T-cell (primary cell): ENCODE measurements at places on chromosomes 11 and 22.

- DNase-seq = no peak
These were observed 11.3 kb upstream of the P2RY2 start for GRCh38 chr11:73206801-73207200.

GRCh38 chr11:94184846-94185245, 56.2 kb downstream of the PANX1 start:
- no peak for DNase-seq

DNA sequence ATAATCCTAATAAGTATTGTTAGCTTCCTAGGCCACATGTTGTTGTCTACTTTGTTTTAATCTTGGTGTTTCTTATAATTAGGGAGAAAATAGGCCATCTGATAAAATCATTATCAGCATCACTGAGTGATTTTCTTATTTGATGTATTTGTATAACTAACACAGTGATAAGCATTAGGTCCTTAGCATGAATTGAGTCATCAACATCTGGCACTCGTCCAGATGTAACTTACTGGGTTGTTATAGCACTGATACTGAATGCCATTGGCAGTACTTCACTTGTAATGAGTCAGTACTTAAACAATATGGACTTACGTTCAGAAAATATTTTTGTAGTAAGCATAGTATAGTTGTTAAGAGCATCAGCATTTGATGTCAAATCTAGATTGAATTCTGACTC, 16.2 kb downstream of the API5 start:
- DNase-seq = no peak

- no peak for DNase-seq
These were observed 44.1 kb downstream of the MCM5 start for GRCh38 chr22:35443790-35444684.
